Stimulated activated CD4-positive, alpha-beta T cell treated with anti-CD3 and anti-CD28 coated beads, TNF-alpha, amount 100 ng/mL, for 1 hour (primary cell): ENCODE measurements at places on chromosomes 16 and 17.

GRCh38 chr17:79878329-79878947 is 39.2 kb upstream of the CBX4 start:
- DNase-seq: no peak

- DNase-seq: no peak
These were observed 13.8 kb upstream of the BCAR1 start for GRCh38 chr16:75264999-75265910.

- DNase-seq: no peak
These were observed 571.7 kb upstream of the GOT2 start for GRCh38 chr16:59305850-59306249.

DNA sequence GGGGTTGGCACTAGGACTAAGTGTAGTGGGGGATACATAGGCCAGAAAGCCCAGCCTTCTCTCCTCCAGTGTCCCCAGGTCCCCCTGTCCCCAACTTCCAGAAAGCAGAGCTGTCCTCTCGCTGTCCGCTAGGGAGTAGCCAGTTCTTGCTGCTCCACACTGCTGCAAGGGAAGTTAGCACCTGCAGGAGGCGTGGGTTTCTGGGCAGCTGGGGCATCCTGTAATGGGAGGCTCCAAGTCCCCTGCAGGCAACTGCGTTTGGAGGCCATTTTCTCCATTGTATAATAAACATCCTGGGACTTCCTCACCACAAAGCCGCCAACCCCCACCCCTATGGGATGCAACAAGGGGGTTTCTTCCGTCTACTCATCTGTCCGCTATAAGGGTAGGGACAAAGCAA is 1.7 kb downstream of the RPRML start:
- no peak for DNase-seq
